ENCODE measurements at places on chromosomes 5 and 9.

DNA sequence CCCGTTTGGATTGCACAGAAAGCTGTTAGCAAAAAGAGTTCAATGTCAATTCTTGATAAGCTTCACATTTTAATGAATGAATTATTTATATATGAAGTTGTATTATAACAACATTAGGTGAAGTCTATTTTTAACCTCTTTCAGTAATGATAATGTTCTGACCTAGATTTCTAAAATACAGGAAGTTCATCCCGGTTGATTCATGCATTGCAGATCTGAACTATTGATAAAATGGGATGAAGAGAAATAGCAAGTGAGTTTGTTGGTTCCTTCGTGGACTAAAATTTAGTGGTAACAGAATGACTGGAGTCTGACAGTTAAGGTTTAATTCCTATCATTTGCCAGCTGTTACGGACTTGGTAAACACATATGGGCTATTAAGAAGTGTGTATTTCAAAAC, 180.5 kb downstream of the PCSK1 start:
- peak; percentile 64 for DNase-seq

DNA sequence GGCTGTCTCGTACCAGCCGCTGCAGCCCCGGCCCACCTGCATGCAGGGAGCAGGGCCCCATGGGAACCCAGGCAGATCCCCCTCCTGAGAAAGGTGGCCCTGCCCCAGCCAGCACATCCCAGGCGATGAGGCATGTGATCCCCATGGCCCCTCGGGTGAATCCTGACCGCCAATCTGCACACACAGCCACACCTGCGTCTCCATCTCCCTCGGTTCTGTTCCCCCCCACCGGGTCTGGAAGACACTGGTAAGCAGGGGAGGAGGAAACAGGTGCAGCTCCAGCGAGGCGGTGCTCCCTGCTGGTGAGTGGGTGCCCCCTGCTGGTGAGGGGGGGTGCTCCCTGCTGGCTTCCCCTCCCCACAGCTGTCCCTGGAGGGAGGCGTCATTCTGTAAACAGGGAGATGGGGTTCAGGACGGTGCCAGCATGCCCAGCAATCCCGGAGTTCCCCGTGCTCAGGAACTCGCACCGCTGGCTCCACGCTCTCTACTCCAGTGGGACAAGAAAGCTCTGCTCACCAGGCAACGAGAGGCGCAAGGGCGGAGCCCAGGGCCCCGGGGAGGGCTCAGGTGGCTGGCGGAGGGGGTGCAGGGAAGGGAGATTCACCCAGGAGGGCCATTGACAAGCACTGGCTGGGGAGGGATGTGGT, 28.4 kb upstream of the SLC12A7 start:
- DNase-seq: peak; percentile 16

DNA sequence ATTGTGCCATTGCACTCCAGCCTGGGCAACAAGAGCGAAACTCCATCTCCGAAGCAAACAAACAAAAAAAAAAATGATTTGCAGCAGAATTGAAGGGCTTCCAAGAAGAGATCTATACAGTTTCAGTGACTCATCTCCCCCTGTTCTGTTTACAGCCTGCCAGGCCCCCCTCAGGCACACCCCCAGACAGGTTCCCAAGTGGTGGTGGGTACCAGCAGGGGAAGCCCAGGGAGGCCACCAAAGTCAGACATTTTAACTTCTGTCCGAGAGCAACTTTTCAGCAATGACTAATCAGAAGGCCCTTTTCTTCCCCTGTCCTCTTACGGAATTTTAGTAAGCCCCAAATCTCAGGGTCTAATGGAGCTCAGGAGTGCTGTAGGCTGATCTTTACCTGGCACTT, 98.7 kb downstream of the PAX5 start:
- DNase-seq: no peak

DNA sequence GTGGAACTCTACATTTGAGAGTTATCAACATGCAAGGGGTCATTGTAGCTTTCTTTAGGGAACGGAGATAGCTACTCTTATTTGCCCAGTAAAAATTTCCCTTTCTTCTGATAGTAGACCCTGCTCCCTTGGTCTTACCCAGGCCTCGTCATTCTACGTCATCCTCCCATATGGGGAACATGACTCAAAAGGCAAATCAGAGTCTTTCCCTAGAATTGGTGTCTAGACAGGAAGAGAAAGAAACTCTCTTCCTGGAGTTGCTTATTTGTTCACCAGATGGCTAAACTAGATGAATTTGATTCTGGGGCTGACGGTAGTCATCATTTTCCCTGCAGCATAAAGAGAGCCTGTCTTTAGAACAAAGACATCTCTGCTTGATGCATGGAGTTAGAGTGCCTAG, 12.2 kb upstream of the SLC38A9 start:
- peak; percentile 15 for DNase-seq

DNA sequence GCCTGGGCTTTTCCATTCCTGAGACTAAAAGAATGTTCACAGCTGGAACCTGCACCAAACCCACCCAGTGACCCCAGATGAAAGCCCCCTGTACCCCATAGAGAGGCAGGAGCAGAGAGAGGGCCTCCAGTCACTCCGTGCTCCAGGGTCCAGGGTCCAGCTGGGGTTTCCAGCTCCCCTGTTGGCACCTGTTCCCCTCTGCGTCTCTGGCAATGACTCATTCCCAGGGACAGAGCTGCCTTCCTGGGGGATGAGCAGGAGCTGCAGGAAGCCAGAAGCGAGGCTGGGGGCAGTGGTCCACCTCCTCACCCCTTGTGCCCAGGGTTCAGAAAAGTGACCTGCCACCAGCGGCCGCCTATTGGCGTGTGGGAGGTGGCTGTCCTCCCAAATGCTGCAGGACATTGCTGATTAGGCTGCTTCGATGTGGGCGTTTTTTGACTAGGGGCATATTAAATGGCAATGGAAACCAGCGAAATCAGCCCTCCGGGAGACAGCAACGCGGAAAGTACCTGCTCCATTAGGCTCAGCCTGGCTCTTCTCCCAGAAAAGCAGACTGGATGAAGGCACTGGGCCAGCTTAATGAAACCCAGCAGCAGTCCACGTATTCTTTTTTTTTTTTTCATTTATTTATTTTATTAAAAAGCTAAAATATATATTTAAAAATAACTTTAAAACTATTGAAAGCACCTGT, 97.4 kb downstream of the DAP start:
- DNase-seq: peak; percentile 36

DNA sequence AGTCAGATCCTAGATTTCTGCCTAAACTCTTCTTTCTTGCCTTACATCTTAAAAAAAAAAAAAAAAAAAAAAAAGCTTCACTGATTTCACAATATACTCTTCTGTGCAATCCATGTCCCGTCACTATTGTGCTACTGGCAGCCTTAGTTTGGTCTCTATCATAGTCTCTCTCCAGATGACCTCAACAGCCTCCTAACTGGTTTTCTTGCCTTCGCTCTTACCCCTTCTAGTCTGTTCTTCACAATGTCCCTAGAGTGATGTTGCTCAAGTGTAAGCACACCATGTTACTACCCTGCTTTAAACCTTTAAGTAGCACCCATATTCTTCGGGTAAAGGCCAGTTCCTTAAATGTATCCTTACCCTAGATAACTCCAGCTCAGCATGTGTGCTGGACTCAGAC, 25.8 kb downstream of the CD180 start:
- DNase-seq: no peak

DNA sequence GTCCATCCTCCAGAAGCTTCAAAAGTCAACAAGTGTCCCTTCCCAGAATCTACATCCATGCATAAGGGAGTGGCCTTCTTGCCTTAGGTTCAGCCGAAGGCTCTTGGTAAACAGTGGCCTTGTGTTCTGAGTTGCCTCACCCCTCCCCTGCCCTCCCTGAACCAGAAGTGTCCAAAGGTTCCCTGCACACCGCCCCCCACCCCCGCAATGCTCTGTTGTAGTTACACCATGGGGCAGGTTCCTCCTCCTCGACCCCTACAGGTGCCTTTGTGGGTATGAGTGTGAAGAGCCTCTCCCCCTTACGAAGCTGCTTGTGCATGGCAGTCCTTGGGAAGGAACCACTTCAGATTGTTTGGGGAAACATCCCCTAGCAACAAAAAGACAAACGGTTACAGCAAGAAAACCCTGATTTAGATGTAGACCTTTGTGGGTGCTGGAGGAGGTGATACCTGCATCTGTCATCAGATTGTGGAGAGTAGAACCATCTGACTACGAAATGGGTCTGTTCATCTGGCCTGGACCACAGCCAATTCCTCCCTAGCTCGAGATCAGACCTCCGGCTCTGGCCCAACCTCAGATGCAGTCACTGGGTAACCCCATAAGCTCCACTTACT, 7.1 kb downstream of the SPACA9 start:
- DNase-seq: no peak

DNA sequence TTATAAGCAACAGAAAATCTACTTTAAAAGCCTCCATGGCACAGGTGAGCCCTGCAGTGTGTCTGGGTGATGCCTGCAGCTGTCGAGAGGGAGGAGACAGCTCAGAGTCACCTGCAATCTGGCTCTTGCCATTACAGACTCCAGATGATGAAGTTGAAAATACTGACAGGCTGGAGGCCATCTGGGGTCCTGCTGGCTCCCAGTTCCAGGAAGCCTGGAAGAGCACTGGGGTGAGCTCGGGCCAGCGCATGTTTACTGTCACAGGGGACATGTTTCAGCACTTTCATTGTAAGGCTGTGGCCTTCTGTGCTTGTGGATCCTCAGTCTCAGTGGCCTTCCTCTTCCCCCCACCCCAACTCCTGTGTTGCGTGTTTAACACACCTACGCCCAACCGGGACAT, 28.4 kb downstream of the CEL start:
- no peak for DNase-seq

DNA sequence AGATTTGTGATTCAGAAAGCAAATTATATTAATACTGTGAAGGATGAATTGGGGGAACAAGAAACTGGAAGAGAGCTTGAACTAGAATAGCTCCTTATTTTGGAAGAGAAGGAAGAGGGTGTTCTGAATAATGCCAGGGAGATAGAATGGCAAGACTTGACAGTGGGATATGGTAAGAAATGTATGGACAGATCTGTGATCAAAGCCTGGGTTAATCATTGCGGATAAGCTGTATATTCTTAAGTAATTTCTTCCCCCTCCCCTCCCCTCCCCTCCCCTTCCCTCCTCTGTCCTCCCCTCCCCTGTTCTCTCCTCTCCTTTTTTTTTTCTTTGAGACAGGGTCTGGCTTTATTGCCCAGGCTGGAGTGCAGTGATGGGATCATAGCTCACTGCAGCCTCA, 10.1 kb upstream of the IL6ST start:
- no peak for DNase-seq

DNA sequence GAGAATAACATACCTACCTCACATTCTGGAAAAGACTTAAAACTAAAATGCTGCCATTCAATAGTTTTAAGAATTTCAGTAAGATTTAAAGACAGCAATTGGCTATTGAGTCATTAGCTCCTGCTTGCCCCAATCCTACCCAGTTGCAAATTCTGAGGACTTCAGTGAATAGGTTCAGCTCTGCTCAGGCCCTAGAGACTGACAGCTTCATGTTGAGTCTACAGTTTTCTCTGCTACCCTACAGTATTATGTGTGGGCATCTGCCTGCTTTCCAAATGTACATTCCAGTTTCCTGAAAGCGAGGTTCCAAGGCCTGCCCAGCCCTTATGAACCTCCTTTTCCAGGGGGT, 61.5 kb downstream of the ARSB start:
- no peak for DNase-seq

- DNase-seq: peak; percentile 59
Observed at GRCh38 chr9:121640076-121640475, 11.4 kb upstream of the DAB2IP start.

DNA sequence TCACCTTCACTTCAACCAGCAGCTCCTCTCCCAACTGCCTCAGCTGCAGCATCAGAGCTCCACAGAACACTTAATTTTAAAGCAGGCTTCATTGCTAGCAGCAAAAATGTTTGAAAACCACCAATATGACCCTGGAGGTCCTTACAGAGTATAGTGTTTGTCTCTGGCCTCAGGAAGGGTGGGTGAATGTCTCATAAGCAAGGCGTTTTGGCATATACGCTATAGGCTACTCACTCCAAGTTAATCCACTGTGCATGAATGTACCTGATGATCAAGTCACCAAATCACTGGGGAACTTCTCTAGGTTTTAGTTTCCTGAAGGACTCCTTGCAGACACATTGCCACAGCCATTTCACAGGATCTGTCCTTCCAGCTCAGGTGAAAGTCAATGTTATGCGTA, 125.3 kb downstream of the GABBR2 start:
- no peak for DNase-seq

GRCh38 chr5:166649676-166650075, 1641.8 kb upstream of the WWC1 start:
- DNase-seq: no peak

- no peak for DNase-seq
Observed at GRCh38 chr9:96871176-96871575, 16.9 kb upstream of the ZNF782 start.

GRCh38 chr5:153400931-153401330, 89.5 kb upstream of the GRIA1 start:
- peak; percentile 5 for DNase-seq

DNA sequence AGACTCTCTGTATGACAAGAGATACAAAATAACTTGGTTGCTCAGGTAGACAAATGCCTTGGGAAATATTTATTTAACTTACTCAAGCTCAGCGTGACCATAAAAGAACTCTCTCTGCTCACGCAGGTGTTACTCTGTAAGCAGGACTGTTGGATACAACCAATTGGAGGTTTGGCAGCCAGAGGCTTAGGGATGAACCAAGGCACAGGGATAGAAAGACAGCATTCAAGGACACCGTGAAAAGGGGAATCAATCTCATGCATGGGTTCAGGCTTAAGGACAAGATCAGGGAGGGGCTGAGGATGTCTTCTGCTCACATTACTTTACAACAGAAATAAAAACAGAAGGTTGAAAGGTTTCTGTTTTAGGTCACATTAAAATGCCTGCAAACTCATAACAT, 389.0 kb upstream of the BRINP1 start:
- DNase-seq: no peak

GRCh38 chr5:141094481-141095262, at the start of gene PCDHB2:
TSS of gene PCDHB2 (plus strand) at chr5:141094615. CDS start at chr5:141094791, 176 bp downstream.
- peak; percentile 9 for DNase-seq

DNA sequence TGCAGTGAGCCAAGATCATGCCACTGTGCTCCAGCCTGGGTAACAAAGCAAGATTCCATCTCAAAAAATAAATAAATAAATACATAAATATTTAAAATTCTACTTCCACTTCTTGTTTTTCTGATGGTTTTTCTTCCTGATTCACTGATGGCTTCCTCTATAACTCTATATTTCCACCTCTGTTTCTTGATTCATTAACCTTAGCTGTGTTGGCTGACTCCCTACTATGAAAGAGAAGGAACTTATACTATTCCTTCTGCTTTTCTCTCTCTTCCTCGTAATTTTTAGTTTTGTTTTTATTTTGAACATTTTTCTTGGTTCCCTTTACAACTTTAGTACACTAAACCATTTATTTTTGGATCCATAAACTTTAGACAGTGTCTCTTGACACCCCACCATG, 103.5 kb downstream of the MAMDC2 start:
- DNase-seq: no peak

GRCh38 chr5:33068786-33069185, 357.7 kb downstream of the NPR3 start:
- peak; percentile 67 for DNase-seq

All from ELR (cell line).